ENCODE measurements at places on chromosomes 2 and 18.

DNA sequence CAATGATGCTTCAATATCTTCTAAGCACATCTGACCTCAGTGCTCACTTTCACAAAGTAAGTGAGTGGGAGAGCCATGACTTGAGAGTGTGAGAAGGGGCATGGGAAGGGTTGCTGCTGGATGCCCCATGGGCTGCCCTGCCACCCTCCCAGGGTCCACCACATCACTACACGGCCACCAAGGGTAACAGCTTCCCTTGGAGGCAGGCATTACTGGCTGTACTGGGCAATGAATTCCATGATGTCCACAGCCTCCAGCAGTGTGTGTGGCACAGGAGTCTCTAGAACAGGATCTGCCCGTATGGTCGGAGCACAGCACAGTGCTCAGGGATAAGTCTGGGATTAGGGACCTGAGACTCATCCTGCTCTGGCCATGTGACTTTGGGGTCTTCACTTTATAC, 481.0 kb upstream of the MYT1L start:
- H3K27me3 ChIP-seq, result no peaks in the 10 kb centered on the region
- no peak for ATAC-seq

- H3K27me3 ChIP-seq, result no peaks in the 10 kb centered on the region
- H3K4me3 ChIP-seq, result peak overlapping the region; percentile 90
- ATAC-seq, result no peak
- H3K36me3 ChIP-seq, result no peaks in the 10 kb centered on the region
- H3K4me1 ChIP-seq, result peaks cover 43% of the 10 kb centered on the region
- H3K27ac ChIP-seq, result peak overlapping the region; percentile 85
Observed at GRCh38 chr2:39435741-39436591, 1.1 kb downstream of the MAP4K3 start.

- H3K27ac ChIP-seq, result no peak overlapping the region
- H3K36me3 ChIP-seq, result no peaks in the 10 kb centered on the region
- no peaks in the 10 kb centered on the region for H3K4me1 ChIP-seq
- peaks cover 7% of the 10 kb centered on the region for H3K27me3 ChIP-seq
Observed at GRCh38 chr18:22471546-22472131, 53.9 kb upstream of the CTAGE1 start.

DNA sequence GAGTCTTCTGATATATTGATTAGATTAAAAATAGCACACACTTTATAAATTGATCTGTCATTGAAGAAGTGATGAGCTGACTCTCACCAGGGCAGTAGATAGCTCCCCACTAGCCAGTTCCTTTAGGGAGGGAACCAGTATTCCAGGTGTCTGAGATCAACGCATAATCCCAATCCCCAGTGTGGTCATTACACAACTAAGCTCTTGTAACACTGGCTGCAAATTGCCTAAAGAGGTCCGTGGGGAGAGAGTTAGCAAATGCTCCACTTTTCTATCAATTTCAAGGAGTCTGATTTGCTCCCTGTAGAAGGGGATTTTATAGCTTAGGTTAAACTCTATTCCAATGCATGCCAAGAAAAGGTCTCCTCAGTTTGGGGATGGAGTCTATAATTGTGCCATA, 7.7 kb downstream of the SLC14A1 start:
- H3K36me3 ChIP-seq, result no peaks in the 10 kb centered on the region
- no peak overlapping the region for H3K27ac ChIP-seq
- no peak overlapping the region for H3K4me3 ChIP-seq
- no peaks in the 10 kb centered on the region for H3K27me3 ChIP-seq
- no peaks in the 10 kb centered on the region for H3K4me1 ChIP-seq

GRCh38 chr2:27929916-27930486, 39.5 kb downstream of the BABAM2 start:
- H3K4me1 ChIP-seq, result no peaks in the 10 kb centered on the region
- no peak for ATAC-seq
- H3K4me3 ChIP-seq, result no peak overlapping the region
- H3K27me3 ChIP-seq, result no peaks in the 10 kb centered on the region
- peaks cover 47% of the 10 kb centered on the region for H3K36me3 ChIP-seq
